ENCODE measurements at places on chromosomes 11 and 22.
A peak's percentile ranks its signal among the peaks of the same experiment; 100 is the strongest.

- no peak for DNase-seq
- no peaks in the 10 kb centered on the region for H3K4me1 ChIP-seq
- no peaks in the 10 kb centered on the region for H3K36me3 ChIP-seq
- H3K27me3 ChIP-seq = no peaks in the 10 kb centered on the region
Measured at GRCh38 chr22:46879083-46879482, 116.6 kb downstream of the TBC1D22A start.

GRCh38 chr22:46436595-46437175, 100.7 kb downstream of the CELSR1 start:
- H3K27me3 ChIP-seq = peaks cover 19% of the 10 kb centered on the region
- H3K4me3 ChIP-seq = no peak overlapping the region
- no peaks in the 10 kb centered on the region for H3K4me1 ChIP-seq

DNA sequence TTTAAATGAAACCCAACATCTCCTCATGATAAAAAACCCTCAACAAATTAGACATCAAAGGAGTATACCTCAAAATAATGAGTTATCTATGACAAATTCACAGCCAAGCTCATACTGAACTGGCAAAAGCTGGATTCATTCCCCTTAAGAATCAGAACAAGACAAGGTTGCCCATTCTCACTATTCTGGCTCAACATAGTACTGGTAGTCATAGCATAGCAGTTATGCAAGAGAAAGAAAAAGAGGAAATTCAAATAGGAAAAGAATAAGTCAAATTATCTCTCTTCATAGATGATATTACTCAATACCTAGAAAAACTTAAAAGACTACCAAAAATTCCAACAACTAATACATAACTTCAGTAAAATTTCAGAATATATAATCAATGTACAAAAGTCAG, 29.4 kb upstream of the XKR3 start:
- 0 out of 2 replicates have a peak, but pooled peaks cover 11% of the 10 kb centered on the region for H3K4me1 ChIP-seq
- no peak overlapping the region for H3K4me3 ChIP-seq
- no peaks in the 10 kb centered on the region for H3K27me3 ChIP-seq
- H3K36me3 ChIP-seq = no peaks in the 10 kb centered on the region
- H3K27ac ChIP-seq = no peak overlapping the region

GRCh38 chr11:112320668-112321067, 60.0 kb upstream of the PLET1 start:
- H3K36me3 ChIP-seq = no peaks in the 10 kb centered on the region
- DNase-seq = peak; percentile 71
- no peak overlapping the region for H3K4me3 ChIP-seq
- no peaks in the 10 kb centered on the region for H3K27me3 ChIP-seq

DNA sequence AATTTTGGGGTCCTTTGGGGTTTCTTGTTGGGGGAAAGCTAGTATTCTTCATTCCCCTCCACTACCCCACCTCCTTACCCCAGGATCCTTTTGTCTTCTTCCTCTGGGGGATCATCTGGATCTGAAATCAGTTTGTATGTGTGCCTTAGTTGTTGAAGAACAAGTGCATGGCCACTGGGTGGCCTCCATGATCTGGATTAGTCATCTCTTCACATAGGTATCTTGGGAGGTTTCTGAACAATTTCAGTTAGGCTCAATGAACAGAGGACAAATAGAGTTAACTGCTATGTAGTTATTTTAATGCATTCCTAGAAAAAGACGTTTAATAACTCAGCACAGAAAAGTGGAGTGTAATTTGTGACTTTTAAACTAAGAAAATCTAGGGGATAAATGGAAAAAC, 7.1 kb upstream of the VWA5A start:
- H3K27me3 ChIP-seq = peaks cover 10% of the 10 kb centered on the region
- H3K27ac ChIP-seq = no peak overlapping the region
- H3K4me3 ChIP-seq = no peak overlapping the region
- no peaks in the 10 kb centered on the region for H3K4me1 ChIP-seq
- peak; percentile 13 for DNase-seq

- peaks cover 31% of the 10 kb centered on the region for H3K4me1 ChIP-seq
- no peak for DNase-seq
- H3K27ac ChIP-seq = no peak overlapping the region
- H3K36me3 ChIP-seq = no peaks in the 10 kb centered on the region
- no peak overlapping the region for H3K4me3 ChIP-seq
Measured at GRCh38 chr11:83006877-83007330, 64.8 kb downstream of the RAB30 start.

DNA sequence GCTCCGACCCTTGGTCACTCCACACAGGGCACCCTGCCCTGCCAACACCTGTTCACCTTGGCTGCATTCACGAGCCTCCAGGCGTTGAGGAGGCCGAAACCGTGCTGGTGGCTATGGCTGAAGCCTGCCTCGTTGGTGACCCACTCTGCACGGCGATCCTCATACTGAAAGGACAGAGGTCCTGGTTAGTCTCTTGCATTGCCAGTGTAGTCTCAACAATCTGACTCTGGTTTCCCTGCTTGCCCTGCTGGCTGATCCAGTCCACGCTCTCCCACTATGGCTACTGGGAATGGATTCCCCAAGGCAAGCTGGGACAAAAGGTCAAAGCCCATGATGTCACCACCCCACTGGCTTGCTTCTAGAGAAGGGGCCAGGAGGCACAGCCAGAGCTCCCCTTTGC, 12.9 kb downstream of the PCSK7 start:
- no peak for DNase-seq
- no peaks in the 10 kb centered on the region for H3K27me3 ChIP-seq
- H3K36me3 ChIP-seq = peaks cover 48% of the 10 kb centered on the region
- H3K27ac ChIP-seq = no peak overlapping the region
- 0 out of 2 replicates have a peak, but pooled peaks cover 6% of the 10 kb centered on the region for H3K4me1 ChIP-seq
- no peak overlapping the region for H3K4me3 ChIP-seq

- 0 out of 2 replicates have a peak, but pooled peaks cover 7% of the 10 kb centered on the region for H3K27me3 ChIP-seq
- no peak overlapping the region for H3K4me3 ChIP-seq
- no peak for DNase-seq
Measured at GRCh38 chr22:19664951-19665783, 49.1 kb upstream of the SEPTIN5 start.

DNA sequence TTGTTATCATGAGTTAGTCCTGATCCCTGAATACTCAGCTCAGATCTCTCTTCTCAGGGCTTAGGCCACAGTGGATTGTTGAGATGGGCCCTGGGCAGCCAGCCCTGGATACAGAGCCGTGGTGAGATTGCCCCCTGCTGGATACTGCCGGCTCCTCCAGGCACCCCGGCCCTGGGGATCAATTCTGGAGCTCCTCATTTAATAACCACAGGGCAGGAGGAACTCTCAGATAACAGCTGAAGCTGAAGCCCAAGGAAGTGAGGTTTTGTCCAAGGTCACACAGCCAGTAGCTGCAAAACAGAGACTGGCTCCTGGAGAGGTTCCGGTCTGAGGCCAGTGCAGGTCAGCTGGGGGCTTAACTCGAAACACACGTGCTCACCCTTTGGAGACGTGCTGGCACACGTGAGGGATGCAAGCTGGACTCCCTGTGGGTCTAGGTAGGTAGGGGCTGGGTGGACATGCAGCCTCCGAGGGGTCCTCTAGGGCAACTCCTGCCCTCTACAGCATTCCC, 16.0 kb downstream of the USH1C start:
- no peaks in the 10 kb centered on the region for H3K36me3 ChIP-seq
- DNase-seq = peak; percentile 71
- H3K4me1 ChIP-seq = no peaks in the 10 kb centered on the region
- H3K4me3 ChIP-seq = no peak overlapping the region
- H3K27ac ChIP-seq = no peak overlapping the region

All from GM23248 (cell line).